ENCODE measurements at places on chromosomes 1 and 21. TPM values are rescaled to one million over a fixed set of nuclear protein-coding genes. Genes with fewer than 3 reads are reported as not detected.

CR1 gene
- total RNA-seq: not detected

ANGPTL7 gene
- total RNA-seq: under 0.01 TPM

MRPS21 gene
- total RNA-seq: 45.5 TPM

PRAMEF25 gene
- not detected for total RNA-seq

ETNK2 gene
- total RNA-seq: 24.7 TPM

RAB42 gene
- 0.83 TPM for total RNA-seq

PLCH2 gene
- total RNA-seq: 0.28 TPM

PCP4 gene
- total RNA-seq: not detected

TRAF5 gene
- total RNA-seq: 13.1 TPM

KCNQ4 gene
- not detected for total RNA-seq

PCP4L1 gene
- total RNA-seq: not detected

OR10J1 gene
- total RNA-seq: not detected

KRTAP21-2 gene
- not detected for total RNA-seq

KCND3 gene
- total RNA-seq: under 0.01 TPM

SLAMF6 gene
- total RNA-seq: not detected

ATP6V1G3 gene
- not detected for total RNA-seq

BRINP2 gene
- total RNA-seq: not detected

FBLIM1 gene
- 43.6 TPM for total RNA-seq

PFKFB2 gene
- total RNA-seq: 1.3 TPM

PDC gene
- total RNA-seq: not detected

CLDN19 gene
- not detected for total RNA-seq

NLRP3 gene
- total RNA-seq: not detected

S100A7A gene
- total RNA-seq: not detected

CYP4A11 gene
- not detected for total RNA-seq

RNPC3 gene
- total RNA-seq: 3.8 TPM

ABCA4 gene
- under 0.01 TPM for total RNA-seq

OR2T11 gene
- total RNA-seq: not detected

CSRP1 gene
- 1,861 TPM for total RNA-seq

LCE3D gene
- total RNA-seq: not detected

HEYL gene
- not detected for total RNA-seq

PRKACB gene
- 14.2 TPM for total RNA-seq

NBPF6 gene
- not detected for total RNA-seq

ZNF648 gene
- total RNA-seq: not detected

PYHIN1 gene
- total RNA-seq: not detected

TCHH gene
- not detected for total RNA-seq

ADGRB2 gene
- total RNA-seq: 2.2 TPM

SLC45A1 gene
- 0.83 TPM for total RNA-seq

PTCH2 gene
- total RNA-seq: under 0.01 TPM

CDC20 gene
- total RNA-seq: 78.0 TPM

THEMIS2 gene
- total RNA-seq: 4.5 TPM

PLA2G2D gene
- not detected for total RNA-seq

RORC gene
- total RNA-seq: not detected

ARMH1 gene
- total RNA-seq: 0.28 TPM

PGBD5 gene
- 0.28 TPM for total RNA-seq

ARTN gene
- not detected for total RNA-seq

SAMD11 gene
- total RNA-seq: 5.9 TPM

LRRC71 gene
- not detected for total RNA-seq

NUP210L gene
- total RNA-seq: under 0.01 TPM

SPRR2A gene
- not detected for total RNA-seq

ETV3L gene
- total RNA-seq: not detected

KANK4 gene
- not detected for total RNA-seq

GNAI3 gene
- total RNA-seq: 25.0 TPM

UQCRHL gene
- 1.4 TPM for total RNA-seq

GPR25 gene
- not detected for total RNA-seq

ILDR2 gene
- under 0.01 TPM for total RNA-seq

CBR3 gene
- total RNA-seq: 12.8 TPM

IFI44L gene
- 0.18 TPM for total RNA-seq

PM20D1 gene
- total RNA-seq: not detected

SMPDL3B gene
- total RNA-seq: not detected

Data from IMR-90 (cell line).